Hematopoietic multipotent progenitor cell treated with erythropoietin and hydrocortisone succinate and interleukin-3 and kit ligand, for 8 days (in vitro differentiated cells): ENCODE measurements at places on chromosomes 6 and 20.
A peak's percentile ranks its signal among the peaks of the same experiment; 100 is the strongest.

DNA sequence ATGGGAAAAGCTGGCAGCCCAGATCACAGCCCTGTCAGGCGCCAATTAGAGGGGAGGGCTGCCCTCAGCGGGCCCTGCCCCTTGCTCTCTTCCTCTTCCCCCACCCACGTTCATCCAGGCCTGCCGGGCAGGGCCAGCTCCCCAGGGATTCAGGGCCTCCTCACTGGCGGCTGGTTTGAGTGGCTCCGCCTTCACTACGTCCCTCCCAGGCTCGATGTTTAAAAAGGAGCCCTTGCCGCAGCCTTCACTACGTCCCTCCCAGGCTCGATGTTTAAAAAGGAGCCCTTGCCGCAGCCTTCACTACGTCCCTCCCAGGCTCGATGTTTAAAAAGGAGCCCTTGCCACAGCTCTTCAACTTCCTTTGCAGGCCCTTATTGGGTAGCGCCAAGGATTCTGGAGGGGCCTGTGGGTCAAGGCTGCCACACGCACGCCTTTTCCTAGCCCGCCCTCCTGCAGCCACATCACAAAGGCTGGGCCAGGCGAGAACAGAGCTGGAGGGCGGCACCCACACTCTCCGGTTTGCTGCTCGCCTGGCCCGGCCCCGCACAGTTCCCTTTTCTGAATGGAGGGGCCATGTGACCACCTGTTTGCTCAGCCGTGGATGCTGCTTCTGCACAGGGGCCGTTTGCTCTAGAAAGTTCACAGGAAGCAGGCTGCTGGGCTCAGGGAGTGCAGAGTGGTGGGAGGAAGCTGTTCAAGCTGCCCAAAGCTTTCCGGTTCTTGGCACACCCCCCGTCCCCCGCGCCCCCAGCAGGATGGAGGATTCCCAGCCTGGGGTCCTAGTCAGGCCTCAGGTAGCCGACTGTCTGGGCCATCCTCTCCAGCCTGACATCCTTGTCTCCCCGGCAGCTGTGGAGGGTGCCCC, 1.6 kb downstream of the SLC17A9 start:
- DNase-seq, result peak; percentile 76

GRCh38 chr6:53582963-53583362, 38.1 kb upstream of the GCLC start:
- no peak for DNase-seq

- no peak for DNase-seq
Measured at GRCh38 chr6:30804333-30804732, 60.0 kb upstream of the IER3 start.

DNA sequence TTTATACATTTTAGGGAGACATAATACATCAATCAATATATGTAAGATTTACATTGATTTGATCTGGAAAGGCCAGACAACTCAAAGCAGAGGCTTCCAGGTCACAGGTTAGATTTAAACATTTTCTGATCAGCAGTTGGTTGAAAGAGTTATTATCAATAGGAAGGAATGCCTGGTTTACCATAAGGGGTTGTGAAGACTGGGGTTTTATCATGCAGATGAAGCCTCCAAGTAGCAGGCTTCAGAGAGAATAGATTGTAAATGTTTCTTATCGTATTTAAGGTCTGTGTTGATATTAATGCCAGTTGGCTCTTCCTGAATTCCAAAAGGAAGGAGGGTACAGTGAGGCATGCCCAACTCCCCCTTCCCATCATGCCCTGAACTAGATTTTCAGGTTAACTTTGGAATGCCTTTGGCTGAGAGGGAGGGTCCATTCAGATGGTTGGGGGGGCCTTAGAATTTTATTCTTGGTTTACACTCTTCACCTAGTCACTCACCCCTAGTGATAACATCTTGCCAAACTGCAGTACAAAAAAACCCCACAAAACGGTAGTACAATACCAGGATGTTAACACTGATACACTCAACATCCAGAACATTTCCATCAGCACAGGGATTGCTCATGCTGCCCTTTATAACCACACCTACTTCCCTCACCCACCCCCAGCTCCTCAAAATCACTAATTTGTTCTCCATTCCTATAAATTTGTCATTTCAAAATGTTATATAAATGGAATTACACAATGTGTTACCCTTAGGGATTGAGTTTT, 259.6 kb upstream of the PLN start:
- no peak for DNase-seq

GRCh38 chr6:49647476-49647875, 10.8 kb upstream of the RHAG start:
- no peak for DNase-seq

GRCh38 chr6:43942011-43942442, 172.0 kb downstream of the VEGFA start:
- no peak for DNase-seq

- DNase-seq, result no peak
Measured at GRCh38 chr6:163338671-163339405, 75.7 kb upstream of the QKI start.

DNA sequence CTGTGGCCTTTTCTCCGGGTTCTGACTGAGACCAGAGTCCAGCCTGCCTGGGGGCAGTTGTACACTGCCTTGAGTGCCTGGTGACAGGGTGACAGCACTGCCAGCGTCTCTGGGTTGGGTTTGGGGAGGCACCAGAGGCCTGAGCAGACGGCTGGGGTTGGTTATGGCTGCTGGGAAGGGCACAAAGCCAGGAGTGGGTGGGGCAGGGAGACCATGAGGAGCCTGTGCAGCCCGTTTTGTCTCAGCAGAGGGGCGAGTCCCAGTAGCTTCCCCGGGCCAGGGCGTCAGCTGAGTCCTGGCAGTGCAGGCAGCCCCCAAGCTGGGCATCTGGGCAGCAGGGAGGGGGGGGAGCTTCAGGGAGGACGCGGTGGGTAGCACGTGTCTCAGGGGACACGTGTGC, 15.3 kb upstream of the SULF2 start:
- no peak for DNase-seq

DNA sequence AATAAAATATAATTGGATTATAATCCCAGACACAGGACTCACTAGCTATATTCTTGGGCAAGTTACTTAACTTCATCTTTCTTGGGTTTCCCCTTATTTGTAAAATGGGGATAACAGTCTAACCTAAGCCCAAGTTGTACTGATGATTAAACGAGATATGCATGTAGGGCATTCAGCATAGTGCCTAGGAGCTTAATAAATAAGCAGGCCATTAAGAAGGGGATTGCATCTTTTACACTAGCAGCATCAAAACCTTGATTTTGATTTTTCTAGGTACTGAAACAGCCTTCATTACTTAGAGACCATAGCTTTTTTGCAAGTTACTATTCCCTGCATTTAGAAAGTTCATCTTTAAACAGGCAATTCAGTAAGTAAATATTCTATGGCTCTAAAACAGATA, 2.2 kb upstream of the QKI start:
- DNase-seq, result no peak

DNA sequence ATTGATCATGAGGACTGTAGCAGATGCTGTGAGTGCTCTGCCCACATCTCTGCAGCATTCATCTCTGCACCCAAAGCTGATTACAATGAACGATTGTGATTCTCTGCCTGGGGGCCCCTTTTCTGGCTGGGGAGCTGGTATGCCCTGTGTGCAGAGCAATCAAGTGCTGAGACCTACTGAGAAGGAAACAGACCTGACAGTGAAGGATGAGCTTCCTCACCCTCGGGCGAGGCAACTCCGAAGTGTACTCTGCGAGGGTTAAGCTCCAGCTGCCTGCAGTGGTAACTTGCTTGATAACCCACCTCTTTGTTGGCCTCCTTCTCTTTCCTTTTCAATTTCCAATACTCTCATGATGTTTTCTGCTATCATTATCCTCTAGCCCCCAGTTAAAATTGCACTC, 289.7 kb upstream of the RNF24 start:
- DNase-seq, result no peak

DNA sequence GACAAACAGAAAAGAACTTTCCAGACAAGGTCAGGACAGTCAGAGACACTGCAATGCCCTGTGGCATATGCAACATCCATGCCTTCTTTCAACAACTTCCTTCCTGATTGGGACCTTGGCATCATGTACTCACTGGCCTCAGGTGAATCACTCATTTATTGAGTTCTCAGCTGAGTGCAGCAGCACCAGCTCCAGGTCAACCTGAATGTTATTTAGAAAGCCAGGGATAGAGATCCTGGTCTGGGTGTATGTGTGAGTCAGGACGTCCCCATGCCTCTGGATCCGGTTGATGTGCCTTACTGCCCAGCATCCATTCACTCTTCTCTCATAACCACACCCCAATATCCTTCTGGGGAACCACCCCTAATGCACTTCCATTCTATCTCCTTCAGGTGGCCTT, 54.4 kb downstream of the SNRNP48 start:
- no peak for DNase-seq

GRCh38 chr20:23666189-23666588, 22.6 kb downstream of the CST4 start:
- DNase-seq, result no peak

GRCh38 chr6:4644996-4645395, 131.2 kb upstream of the CDYL start:
- DNase-seq, result no peak

DNA sequence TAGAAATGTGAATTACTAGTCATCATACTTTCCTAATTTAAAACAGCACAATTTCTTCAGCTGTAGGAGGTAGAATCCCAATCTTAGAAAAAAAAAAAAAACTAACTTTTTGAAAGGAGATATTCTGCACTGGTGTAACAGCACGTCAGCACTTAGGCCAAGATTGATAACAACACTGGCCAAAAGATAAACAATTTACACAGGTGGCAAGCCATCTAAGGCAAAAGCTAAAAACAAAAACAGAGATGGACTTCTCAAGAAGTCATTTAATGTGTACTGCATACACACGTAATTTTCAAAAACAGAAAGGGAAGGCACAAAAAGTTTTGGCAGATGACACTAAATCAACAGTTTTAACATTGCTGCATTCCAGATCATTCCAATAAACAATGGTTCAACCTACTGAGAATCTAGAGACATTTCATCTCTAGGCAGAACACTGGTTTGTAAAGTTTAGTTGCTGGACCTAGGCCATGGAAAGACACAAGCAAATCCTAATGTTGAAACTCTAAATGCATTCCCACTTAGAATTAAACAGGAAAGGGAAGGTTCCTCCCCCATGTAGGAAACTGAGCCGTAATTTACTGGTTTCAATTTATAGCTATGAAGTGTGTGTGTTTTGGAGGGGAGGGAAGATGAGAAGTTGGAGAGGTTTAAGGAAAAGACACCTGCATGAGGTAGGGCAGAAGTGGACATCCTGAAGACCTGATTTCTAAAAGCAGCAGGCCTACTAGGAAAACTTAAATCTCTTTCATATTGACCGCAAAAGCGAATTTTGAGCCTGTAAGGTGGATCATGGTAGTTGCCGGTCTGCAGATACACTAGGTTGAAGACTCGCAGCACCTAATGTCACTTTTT, 1.3 kb downstream of the GCLC start:
- peak; percentile 57 for DNase-seq

DNA sequence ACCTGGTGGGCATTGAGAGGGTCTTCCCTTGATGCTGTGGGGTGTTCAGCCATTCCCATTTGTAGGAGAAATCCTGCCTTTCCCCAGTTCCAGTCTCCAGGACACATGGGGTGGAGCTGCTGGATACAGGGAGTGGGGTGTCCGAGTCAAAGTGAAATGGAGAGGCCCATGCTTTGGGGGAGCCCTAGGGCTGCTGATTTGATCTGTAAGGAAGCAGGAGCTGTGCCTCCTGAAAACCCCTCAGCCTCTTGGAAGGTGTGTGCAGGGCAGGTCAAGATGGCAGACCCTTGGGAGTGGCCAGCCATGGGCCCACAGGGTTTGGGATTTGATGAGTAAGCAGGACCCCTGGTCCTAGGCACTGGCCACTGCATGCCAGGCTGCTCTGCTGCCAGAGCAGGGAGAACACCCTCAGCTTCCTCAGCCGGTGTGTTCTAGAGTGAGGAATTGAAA, 82.0 kb downstream of the SERAC1 start:
- no peak for DNase-seq

DNA sequence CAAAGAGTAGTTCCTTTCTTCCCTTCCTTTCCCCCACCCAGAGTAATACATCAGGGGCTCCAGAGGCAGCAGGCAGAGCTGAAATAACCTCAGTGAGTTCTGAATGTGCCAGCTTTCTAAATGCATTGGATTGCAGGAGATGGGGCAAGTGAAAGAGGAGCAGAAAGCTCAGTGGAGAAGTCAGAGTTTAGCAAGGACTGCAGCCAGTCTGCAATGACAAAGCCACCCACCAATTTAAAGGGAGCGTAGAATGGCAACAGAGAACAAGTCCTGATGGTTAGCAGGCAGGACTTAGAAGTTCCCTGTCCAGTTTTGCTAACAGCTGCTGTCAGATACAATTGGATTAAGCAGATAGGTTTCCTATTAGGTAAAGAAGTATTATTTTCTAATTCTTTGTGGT, 203.4 kb upstream of the RIN2 start:
- no peak for DNase-seq

GRCh38 chr6:20770773-20771172, 236.5 kb downstream of the CDKAL1 start:
- DNase-seq, result no peak

DNA sequence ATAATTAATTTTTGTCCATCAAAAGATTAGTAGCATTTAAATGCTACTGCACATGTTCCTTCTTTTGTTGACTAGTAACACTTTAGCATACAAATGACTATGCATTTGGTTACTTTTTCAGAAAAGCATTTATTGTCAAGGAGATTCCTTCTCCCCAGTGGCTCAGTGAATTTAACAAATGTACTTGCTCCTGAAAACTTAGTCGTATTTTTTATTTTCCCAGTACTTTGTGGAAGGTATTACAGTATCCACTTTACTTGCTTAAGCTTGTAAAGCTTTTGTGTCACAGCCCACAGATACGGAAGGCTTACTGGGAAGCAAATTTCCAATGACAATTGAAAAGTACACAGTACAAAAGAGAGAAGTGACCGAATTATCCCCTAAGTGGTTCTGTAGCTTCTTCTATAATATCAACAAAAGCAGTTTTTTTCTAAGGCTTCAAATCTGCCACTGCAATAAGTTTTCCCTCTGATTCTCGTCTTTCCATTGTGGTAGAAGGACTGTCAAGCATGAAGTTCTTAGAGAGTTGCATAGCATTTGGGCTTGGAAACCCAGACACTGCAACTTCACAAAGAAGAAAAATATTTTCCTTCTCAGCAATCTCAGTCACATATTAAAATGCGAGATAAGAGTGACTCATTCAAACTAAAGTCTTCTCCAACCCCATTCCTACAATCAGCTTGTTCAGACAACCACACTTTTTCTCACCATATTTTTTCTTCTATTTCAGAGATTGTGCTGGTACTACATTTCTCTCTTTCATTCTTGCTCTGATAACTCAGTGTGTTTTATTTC, 431.2 kb downstream of the GRIK2 start:
- no peak for DNase-seq

DNA sequence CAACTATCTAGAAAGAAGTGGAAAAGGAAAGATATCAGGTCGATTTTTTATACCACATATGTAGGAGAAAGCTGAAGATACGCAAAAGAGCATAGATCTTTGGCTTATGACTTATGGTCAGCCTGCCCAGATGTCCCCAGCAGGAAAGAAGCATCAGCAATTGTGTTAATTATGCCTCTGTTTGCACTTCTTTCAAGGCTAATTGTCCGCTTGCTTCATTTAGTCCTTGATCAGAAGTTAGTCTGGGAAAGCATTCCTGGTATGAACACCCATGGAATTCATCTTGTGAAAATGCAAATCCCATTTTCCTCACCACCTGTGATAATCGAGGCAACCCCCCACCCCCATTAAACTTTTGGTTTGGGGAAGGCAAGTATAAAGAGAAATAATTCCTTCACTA, 62.8 kb downstream of the ATP9A start:
- DNase-seq, result no peak

GRCh38 chr6:123648723-123649122, 12.0 kb upstream of the TRDN start:
- no peak for DNase-seq
